Tibial nerve (tissue), 4 donors: ENCODE measurements at places on chromosomes 5 and 9.

GRCh38 chr5:14681236-14681752 is 16.8 kb downstream of the OTULIN start:
- H3K27me3 ChIP-seq = no peaks in the 10 kb centered on the region
- peak overlapping the region; percentile 19 for H3K27ac ChIP-seq
- no peak for DNase-seq
- no peak overlapping the region for H3K4me3 ChIP-seq
- peaks cover 5% of the 10 kb centered on the region for H3K4me1 ChIP-seq

GRCh38 chr5:74951865-74952264 is 85.7 kb upstream of the FAM169A start:
- no peak overlapping the region for H3K27ac ChIP-seq
- no peak for DNase-seq
- H3K27me3 ChIP-seq = no peaks in the 10 kb centered on the region
- H3K4me3 ChIP-seq = no peak overlapping the region
- no peaks in the 10 kb centered on the region for H3K36me3 ChIP-seq

GRCh38 chr5:113029614-113030013 is 53.0 kb downstream of the DCP2 start:
- peaks cover 5% of the 10 kb centered on the region for H3K4me1 ChIP-seq
- no peak for DNase-seq
- H3K27me3 ChIP-seq = no peaks in the 10 kb centered on the region
- H3K36me3 ChIP-seq = no peaks in the 10 kb centered on the region

DNA sequence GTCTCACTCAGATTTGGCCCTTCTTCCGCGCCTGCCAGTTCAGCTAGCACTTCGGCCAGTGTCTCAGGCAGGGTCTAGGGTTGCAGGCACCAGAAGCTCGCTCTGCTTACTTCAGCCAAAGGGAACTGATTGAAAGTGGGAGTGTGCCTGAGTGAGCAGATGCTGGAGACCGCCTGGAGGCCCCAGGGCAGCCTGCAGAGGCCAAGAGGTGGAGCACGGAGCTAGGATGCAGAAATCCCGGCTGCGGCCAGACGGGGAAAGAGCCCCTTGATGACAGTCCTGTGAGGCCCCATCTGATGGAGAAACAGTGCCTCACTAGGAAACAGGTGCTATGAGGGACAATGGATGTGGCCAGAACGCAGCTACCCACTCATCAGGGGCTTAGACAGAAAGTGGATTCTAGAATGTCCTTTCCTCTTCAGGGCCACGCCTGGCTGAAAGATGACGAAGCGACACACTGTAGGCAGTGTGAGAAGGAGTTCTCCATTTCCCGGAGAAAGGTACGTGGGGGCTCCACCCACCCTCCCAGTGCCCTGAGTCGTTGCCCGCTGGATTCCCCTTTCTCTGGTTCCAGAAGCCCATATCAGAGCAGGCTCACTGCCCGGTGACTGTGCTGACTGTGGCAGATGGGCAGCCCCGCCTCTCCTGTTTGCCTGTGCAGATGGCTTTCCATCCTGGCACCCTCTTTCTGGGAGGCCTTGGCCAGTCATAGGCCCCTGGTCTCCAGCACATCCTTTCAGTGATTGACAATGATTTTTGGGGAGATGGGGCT is 16.1 kb downstream of the HNRNPH1 start:
- H3K27me3 ChIP-seq = no peaks in the 10 kb centered on the region
- no peaks in the 10 kb centered on the region for H3K4me1 ChIP-seq
- H3K4me3 ChIP-seq = no peak overlapping the region
- no peak overlapping the region for H3K27ac ChIP-seq
- peaks cover 100% of the 10 kb centered on the region for H3K36me3 ChIP-seq

- no peaks in the 10 kb centered on the region for H3K4me1 ChIP-seq
- no peak overlapping the region for H3K4me3 ChIP-seq
- no peaks in the 10 kb centered on the region for H3K36me3 ChIP-seq
- no peak for DNase-seq
- no peaks in the 10 kb centered on the region for H3K27me3 ChIP-seq
Measured at GRCh38 chr5:125134216-125135081, 388.0 kb upstream of the ZNF608 start.

GRCh38 chr9:109401169-109401989 is 80.5 kb upstream of the EPB41L4B start:
- no peak overlapping the region for H3K27ac ChIP-seq
- H3K4me1 ChIP-seq = no peaks in the 10 kb centered on the region
- DNase-seq = no peak
- no peaks in the 10 kb centered on the region for H3K27me3 ChIP-seq
- H3K4me3 ChIP-seq = no peak overlapping the region
